ENCODE measurements at places on chromosomes 4 and X.

DNA sequence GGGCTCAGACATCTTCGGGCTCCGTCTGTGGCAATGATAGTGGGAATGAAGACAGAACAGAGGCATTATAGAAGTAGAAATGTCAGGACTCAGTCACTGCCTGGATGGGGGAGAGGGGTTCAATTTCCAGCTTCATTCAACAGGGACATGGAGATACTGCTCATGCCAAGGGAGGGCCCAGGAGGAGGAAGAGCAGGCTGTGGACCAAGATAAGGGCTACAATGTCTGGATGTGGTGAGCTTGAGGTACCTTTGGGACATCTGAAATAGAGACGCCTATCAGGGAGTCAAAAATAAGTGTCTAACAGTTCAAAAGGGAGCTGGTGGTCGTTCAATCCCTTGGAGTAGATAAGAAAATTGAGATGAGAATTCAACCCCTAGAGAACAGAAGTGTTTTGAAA, 34.5 kb downstream of the ELF4 start:
- DNase-seq = no peak

GRCh38 chr4:70991596-70991995, 1.9 kb upstream of the DCK start:
- DNase-seq = no peak

DNA sequence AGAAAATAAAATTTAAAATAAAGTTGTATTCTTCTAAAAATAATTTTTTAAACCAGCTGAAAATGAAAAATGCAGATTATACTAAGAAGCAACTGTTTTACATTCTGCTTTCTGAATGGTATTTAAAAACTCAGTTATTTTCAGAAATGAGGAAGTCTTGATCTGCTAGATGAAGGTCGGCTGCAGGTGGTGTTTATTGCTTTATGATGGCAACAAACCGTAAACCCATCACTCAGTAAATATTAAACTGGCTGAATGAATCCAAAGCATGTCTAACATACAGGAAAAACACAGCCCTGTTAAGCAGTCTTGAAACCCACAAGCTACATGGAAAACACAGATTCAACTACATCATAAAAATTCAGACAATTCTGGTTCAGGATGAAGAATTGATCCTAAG, 29.3 kb downstream of the DYNLT3 start:
- no peak for DNase-seq

- no peak for DNase-seq
Observed at GRCh38 chr4:73599182-73599581, 21.1 kb downstream of the RASSF6 start.

- no peak for DNase-seq
Observed at GRCh38 chr4:11165052-11165451, 263.6 kb downstream of the HS3ST1 start.

All from amniotic stem cell (primary cell).